ENCODE measurements at places on chromosomes 13 and 19.

GRCh38 chr13:94708031-94708859 lies 4.1 kb downstream of the SOX21 start:
- DNase-seq, result no peak

- DNase-seq, result no peak
Observed at GRCh38 chr13:111183959-111184358, 68.8 kb downstream of the ARHGEF7 start.

DNA sequence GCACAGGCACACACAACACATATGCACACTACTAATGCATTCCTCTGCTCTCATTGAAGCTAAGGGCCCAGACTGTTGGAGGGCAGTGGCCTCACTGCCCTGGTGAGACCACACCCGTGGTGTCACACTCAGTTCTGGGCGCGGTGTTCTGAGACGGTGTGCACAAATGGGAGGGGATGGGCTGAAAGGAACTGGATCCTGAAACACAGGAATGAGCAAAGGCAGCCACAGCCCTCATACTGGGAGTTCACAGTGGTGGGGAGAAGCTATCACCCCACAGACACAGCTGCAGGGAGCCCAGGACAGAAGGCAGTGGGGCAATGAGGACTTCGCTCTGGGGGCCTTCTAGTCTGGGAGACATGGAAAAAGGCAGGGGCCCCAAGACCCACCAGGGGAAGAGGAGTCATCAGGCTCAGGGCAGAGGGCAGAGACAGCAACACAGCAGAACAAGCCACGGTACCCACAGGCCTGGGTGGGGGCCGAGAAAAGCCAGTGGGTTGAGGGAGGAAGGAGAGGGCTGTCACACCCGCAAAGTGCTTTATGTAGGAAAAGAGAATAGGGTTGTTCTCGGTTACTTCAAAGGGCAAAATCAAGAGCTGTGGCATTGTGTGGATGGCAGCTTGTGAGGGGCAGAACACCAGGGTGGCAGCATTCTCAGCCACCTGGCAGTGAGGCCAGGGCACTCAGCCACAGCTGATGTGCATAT lies 75.4 kb upstream of the GPR183 start:
- no peak for DNase-seq

GRCh38 chr13:109379930-109380329 lies 406.5 kb downstream of the IRS2 start:
- DNase-seq, result no peak

DNA sequence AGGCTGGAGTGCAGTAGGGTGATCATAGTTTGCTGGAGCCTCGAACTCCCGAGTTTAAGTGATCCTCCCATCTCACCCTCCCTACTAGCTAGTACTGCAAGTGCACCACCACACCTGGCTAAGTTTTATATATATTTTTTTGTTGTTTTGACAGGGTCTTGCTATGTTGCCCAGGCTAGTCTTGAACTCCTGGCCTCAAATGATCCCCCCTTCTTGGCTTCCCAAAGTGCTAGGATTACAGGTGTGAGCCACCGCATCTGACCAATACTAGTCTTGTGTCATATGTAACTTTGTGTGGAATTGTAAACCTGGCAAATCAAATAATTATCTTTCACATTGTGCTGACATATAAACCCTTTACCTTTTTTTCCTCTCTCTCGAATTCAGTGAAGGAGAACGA lies 10.2 kb downstream of the HNRNPM start:
- no peak for DNase-seq

DNA sequence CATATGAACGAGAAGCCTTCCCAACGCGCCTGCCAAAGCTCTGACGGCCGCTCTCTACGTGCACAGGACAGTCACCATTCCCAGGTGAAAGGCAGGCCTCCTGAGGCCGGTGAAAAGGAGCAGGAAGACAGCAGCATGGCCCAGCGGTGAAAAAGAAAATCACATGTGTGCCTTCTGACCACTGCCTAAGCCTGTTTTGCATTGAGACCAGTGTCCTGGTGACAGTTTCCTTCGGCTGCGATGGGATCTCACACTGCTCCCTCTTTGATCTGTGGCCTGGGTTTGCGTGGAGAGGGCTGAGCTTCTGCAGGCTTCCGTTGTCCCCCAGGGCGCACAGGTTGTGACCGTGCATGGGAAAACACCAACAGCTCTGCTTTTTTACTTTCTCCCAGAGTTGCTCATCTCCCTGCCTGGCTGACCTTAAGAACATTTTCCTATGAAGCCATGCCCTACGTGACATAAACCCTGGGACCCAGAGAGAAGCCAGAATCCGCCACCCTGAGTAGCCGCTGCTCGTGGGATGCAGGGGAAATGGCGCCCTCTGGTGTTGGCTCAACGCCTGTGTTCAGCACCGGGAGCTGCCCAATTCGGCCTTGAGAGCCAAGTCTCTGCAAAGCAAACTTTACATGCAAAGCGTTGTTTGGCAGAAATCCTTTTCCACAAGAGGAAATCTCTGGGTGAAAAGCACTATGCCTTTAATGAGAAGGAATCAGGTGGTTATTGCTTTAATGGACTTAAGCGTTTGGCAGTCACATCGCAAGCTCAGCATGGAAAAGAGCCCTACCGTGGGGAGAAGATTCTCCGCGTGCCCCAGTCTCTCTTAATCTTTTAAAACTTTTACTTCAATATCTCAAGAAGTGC lies 112.2 kb upstream of the GPR12 start:
- peak; percentile 54 for DNase-seq

- DNase-seq, result no peak
Observed at GRCh38 chr19:32977280-32977679, 5.2 kb downstream of the FAAP24 start.

- DNase-seq, result no peak
Observed at GRCh38 chr19:392375-392970, 16.5 kb downstream of the C2CD4C start.

DNA sequence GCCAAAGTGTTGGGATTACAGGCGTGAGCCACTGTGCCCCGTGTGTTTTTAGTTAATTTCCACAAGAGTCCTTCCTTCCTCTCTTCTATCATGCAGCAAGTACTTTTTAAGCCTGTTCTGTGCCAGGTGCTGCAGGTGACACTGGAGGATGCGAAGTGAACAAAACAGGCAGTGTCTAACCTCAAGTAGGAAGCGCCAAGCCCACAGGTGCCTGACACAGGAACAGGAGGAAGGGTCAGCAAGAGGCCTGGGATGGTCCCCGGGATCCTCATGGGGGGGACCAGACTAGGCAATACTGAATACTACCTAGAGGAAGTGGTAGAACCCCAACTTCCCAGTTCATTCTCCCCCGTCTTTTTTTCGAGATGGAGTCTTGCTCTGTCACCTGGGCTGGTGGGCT lies 1.8 kb upstream of the CALR start:
- DNase-seq, result no peak

- DNase-seq, result peak; percentile 34
Observed at GRCh38 chr19:46515879-46516350, 20.2 kb upstream of the PNMA8B start.

DNA sequence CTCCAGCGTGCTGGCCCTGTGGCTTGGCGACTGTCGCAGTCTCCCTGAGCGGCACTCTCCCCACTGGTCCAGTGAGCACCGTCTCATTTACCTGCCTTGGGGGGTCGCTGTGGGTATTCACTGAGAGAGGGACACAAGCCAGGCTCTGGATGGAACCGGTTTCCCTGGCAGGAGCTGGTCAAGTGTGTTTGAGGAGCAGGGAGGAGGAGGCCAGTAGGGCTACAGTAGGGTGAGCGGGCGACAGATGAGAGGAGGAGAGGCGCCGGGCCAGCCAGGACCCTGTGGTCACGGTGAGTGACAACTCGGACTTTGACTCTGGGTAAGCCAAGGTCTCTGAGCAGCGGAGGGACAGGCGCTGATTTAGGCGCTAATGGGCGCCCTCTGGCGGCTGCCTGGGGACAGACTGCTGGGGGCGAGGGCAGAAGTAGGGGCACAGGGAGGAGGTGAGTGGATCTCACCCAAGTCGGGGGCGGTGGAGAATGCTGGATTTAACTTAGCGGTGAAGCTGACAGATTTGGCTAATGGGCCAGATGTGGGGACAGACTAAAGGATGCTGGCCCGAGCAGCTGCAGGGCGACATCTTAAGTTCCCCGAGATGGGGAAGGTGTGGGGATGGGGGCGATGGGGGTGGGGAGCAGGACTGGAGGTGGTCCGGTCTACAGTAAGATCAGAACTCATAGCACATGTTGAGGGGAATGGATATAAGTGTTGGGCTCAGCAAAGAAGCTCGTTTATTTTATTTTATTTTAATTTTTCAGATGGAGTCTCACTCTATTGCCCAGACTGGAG lies 4.7 kb upstream of the PRMT1 start:
- peak; percentile 86 for DNase-seq

DNA sequence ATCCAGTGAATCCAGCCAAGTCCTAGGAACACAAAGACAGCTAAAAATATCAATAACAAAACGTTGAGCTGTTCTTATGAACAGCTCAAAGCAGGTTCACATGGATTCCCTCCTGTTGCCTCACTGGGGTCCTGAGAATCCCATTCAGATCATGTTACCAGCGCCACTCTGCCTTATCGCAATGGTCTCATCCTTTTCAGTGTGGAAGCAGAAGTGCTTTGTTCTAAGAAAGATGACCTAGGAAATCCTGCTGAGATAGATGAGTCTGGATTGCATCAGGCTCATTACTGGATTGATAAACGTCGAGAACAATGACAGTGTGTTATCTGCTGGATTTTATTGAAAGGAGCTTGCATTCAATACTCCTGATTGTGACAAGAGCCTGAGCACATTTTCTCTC lies 87.0 kb downstream of the SLAIN1 start:
- no peak for DNase-seq

DNA sequence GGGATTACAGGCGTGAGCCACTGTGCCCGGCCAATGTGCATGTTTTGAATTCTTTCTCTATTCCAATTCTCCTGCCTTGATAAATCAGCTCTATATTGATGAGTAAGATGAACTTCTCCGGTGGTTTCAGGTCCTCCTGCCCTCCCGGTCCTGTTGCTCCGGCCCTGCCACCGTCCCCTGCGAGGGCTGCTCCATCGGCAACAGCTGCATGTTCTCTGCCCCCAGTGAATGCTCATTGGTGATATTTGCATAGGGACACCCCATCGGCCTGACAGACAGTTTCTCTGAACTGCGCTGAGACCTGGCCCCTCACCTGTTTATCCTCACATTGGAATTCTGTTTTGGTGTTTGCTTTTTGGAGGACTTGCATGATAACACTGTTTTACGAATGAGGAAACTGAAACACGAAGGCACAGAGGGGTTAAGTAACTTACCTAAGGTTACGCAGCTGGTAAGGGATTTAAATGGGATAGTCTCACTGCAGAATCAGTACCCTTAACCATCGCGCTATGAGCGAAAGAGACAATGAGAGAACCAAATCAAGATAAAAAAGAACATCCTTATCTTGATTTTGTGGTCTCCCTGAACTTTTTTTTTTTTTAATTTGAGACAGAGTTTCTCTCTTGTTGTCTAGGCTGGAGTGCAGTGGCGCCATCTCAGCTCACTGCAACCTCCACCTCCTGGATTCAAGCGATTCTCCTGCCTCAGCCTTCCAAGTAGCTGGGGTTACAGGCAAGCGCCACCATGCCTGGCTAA lies 32.2 kb downstream of the ZNF557 start:
- no peak for DNase-seq

GRCh38 chr19:48635966-48636858 lies 967 bp downstream of the DBP start:
- DNase-seq, result no peak

DNA sequence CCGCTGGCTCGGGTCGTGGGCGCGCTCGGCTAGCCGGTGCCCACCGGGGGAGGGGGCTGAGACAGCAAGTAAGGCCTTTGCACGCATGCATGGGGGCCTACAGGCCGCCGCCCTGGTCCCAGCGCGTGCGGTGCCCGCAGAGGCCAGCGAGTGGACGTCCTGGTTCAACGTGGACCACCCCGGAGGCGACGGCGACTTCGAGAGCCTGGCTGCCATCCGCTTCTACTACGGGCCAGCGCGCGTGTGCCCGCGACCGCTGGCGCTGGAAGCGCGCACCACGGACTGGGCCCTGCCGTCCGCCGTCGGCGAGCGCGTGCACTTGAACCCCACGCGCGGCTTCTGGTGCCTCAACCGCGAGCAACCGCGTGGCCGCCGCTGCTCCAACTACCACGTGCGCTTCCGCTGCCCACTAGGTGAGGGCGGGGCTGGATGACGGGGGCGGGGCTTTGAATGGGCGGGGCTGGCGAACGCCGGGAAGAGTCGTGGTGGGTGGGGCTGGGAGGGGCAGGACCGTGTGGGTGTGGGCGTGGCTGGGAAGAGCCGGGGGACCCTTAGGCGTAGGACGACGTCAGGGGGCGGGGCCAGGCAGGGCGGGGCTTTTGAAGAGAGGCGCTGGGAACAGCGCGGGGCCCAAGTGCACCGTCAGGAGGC lies 2.1 kb downstream of the CILP2 start:
- no peak for DNase-seq

DNA sequence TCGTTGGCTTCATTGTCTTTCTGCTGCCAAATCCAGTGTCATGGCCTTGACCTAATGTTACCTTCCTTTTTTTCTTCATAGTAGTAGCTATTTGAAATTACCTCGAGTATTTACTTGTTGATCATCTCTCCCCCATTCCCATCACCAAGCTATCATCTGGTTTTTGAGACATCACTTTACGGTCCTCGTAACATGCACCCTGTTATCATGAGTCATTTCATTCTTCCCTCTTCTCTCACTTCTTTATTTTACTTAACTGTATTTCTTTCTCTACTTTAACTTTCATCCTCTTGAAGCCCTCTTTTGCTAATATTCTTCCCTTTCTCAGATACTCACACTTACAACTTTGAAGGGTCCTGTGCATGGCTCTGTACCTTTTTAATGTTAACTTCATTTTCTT lies 31.8 kb downstream of the TPP2 start:
- no peak for DNase-seq

- no peak for DNase-seq
Observed at GRCh38 chr19:54574051-54574450, 461 bp downstream of the LILRA2 start.

DNA sequence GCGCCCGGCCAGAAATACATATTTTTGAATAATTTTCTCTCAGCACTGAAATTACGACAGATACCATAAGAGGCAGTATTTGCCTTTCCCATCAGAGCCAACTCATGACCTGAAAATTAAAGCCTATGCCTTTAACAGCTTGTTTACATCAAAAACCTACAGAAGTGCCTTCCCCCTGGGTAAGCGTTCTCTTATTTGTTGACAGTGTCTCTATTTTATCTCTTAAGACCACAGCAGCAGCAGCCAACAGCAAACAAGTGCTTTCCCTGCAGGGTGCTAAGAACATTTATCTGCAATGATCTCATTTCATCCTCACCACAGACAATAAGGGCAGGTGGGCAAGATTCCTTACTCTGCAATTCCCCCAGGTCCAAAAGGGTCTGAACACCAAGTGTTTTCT lies 6.0 kb downstream of the AKAP8L start:
- DNase-seq, result no peak

DNA sequence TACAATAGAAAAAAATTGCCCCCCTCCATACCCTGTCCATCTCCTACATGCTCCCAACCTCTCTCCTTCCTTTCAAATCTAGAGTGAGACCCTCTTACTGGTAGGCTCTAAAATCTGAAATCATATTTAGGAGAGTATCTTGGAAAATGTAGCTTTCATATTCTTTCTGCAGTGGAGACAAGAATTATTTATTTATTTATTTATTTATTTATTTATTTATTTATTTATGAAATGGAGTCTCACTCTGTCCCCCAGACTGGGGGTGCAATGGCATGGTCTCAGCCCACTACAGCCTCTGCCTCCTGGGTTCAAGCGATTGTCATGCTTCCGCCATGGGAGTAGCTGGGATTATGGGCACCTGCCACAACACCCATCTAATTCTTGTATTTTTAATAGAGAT lies 174.1 kb upstream of the MYO16 start:
- no peak for DNase-seq

Measured in Calu3 (cell line).